NCI-H510A (cell line): ENCODE measurements at places on chromosomes 3 and 15.

DNA sequence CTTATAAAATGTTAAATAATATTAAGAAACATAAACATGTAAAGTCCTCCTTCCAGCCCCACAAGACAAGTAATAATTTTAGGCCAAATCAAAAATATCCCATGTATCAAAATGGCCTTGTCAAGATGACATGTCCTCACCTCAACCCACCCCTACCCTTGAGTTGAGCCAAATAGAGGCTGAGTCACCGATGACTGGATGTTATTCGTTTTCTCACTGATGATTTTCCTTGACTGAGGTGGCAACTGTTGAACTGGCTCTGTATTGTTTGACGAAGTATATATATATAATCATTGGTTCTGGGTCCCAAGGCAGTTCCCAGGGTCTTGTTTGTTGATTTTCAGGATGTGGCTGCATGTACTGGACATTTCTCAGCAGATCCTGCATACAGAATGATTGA is 75.3 kb downstream of the TMEM108 start:
- no peak for DNase-seq

- DNase-seq = no peak
Measured at GRCh38 chr3:177894081-177894728, 642.0 kb upstream of the KCNMB2 start.

DNA sequence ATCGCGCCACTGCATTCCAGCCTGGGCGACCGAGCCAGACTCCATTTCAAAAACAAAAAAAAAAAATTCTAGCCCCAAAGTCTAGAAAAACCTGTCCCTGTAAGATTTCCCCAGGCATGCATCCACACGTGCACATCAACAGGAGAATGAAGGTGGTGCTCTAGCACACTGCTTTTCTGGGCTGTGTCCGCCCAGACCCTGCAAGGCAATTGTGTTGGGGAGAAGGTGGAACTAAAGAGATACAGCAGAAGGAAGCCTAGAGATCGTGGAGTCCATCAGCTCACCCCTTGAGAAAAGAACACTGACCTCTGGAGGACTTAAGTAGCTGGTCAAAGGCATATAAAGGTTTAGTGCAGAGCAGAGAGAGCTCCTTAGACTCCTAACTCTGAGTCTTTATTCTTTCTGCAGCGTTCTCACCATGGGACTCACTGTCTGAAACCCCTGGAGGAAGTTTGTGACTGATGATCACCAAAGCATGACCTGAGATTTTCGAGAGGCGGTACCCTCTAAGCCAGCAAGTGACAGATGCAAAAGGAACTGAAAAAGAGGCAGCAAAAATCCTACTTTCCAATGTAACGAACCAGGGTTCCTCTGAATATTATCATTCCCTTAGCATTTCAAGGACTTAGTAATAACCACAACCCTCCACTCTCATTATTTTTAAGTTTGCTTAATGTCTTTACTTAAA is 179.8 kb downstream of the MEX3B start:
- no peak for DNase-seq

DNA sequence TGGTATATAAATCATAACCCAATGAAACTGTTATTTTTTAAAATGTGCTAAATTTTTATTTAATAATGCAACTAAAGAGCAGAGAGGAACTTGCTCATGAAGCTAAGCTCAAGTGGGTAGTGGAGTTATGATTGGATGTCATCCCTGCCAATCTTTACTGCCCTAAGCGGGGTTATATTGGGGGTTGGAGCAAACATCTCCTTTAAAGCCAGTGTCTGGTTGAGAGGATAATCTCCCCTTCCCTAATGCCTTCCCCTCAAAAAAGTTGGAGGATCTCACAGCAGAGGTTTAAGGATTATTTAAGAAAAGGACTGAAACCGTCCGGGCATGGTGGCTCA is 32.1 kb upstream of the CLASP2 start:
- DNase-seq = no peak

- DNase-seq = no peak
Measured at GRCh38 chr15:73024168-73024567, 28.1 kb upstream of the NEO1 start.

DNA sequence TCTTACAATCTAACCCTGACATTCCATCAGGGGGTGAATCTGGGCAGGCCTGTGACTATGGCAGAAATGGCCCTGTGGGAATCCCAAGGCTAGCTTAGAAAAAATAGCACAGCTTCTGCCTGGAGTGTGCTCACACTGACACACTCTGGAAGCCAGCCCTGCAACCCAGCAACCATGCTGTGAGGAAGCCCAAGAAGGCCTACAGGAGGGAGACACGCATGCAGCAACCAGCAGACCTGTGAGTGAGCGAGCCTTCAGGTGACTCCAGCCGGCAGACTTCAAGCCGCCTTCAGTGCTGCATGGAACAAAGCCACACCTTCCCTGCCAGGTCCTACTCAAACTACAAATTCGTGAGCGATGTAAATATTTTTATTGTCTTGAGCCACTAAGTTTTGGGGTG is 26.1 kb downstream of the RAB6B start:
- no peak for DNase-seq

GRCh38 chr3:171142985-171143384 is 116.5 kb upstream of the SLC2A2 start:
- peak; percentile 12 for DNase-seq

DNA sequence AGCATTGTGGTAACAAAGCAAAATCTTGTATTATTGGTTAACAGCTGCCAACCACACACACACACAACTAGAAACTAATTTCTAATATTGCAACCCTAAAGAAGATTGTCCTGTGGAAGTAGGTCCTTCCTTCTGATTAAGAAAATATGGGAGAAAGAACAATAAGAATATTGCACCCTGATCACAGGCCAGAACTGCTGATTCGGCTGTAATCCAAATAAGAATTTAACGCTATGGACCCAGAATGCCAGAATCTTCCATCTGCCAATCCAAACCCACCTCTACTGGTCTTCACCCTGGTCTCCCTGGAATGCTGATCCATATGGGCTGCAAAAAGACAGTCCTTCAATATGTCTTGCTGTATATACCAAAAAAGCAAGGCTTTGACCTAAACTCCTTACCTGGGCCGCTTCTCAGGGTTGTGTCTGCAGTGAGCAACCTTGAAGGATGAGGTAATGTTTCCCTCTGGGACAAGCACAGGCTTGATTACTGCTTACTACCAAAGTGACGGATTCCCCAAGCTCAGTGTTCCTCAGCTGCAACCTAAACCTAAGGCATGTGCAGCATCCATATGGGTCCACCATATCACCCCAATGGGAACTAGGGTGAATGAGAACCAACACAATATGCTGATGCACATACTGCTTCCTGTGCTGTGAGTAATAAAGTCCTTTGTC is 8.0 kb downstream of the CCDC14 start:
- DNase-seq = no peak

- no peak for DNase-seq
Measured at GRCh38 chr3:185866555-185866954, 41.7 kb upstream of the IGF2BP2 start.

GRCh38 chr3:184636741-184637316 is 75.0 kb downstream of the MAGEF1 start:
- DNase-seq = no peak
